ENCODE measurements at places on chromosomes 2 and 18.

- no peak for DNase-seq
Measured at GRCh38 chr2:190202604-190203003, 117.0 kb downstream of the HIBCH start.

- no peak for DNase-seq
Measured at GRCh38 chr2:9883897-9884296, 40.6 kb downstream of the TAF1B start.

DNA sequence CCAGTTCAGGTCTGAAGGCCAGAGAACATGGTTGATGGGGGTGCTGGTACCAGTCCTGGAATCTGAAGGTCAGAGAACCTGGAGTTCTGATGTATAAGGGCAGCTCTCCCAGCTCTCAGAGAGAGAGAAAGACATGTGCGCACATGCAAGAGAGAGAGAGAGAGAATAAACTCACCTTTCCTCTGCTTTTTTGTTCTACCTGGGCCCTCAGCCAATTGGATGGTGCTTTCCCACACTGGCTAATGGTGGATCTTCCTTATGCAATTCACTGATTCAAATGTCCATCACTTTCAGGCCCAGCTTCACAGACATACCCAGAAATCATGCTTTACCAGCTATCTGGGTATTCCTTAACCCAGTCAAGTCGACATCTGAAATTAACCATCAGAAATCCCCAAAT lies 377.7 kb upstream of the MEX3C start:
- no peak for DNase-seq

- peak; percentile 14 for DNase-seq
Measured at GRCh38 chr2:182866461-182867406, at the start of gene FRZB. Gene FRZB (minus strand): TSS chr2:182866637. CDS start chr2:182866552, 85 bp downstream.

DNA sequence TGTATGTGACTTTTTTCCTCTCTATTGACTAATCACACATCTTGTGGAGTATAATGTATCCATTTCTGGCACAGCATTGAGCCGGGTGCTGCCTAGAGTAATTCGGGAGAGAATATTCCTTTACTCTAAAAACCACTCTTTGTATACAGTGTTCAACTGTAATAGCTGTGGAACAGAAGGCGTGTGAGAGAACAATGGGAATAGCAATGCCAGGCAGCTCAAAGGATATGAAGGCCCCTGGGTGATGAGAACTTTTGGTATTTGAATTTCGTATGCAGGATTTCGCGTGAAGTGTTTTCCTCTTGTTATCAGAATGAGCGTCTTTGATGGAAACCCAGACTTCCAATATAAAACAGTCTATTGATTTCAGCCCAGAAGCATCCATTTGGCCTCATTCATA lies 84.6 kb upstream of the MAP3K20 start:
- DNase-seq: no peak

DNA sequence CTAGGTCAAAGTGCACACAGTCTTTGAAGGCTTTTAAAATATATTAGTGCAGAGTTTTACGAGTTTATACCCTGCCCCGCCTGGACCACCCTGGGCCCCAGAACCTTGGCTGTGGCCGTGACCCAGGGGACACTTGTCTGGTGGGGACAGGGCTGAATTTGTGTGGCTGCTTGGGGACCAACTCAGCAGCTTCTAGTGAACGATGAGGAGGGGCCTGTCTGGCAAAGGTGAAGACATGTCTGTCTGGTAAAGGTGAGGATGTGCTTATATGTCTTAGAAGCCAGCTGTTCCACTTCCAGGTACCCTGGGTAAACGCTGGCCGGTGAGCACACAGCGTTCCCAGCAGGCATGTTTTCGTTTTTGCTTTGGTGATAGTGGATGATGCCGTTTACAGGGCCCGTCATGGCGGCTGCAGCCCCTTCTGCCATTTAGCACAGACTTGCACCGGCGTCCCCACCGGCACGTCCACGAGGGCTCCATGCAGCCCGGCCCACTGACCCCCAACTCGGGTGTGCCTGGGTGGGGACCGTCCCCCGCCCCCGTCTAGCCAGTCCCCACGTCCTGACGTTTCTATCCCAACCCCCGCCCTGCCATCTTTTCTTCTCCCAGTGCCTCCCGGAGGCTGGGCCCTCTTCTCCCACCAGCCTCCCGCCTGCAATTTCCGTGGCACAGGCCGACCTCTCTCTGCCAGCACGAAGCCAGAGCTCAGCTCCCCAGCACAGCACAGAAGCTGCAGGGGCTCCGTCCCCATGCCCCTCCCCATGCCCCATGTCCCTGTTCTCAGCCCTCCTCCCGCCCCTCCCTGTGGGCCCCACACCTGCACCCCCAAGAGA lies 67.8 kb downstream of the SLC66A2 start:
- no peak for DNase-seq

DNA sequence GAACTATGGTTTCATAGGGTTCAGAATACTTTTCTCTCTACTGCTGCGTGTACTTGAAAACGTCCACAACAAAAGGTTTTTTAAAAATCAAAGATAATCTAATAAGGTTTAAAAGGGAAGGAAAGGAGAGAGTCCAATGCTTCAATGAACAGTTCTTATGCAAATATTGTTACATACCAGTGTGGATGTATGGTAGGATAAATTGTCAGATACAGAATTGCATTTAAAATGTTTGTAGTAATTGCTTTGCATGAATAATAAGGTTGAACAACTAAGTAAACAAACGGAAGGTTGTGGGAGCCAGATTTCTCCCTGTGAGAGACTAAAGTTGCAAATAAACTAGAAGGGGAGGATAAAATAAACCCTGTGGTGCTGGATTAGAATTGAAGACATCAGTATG lies 53.8 kb upstream of the RBBP8 start:
- no peak for DNase-seq

- no peak for DNase-seq
Measured at GRCh38 chr18:22564036-22564435, 146.3 kb upstream of the CTAGE1 start.

- no peak for DNase-seq
Measured at GRCh38 chr2:47226132-47226922, 71.2 kb upstream of the STPG4 start.

GRCh38 chr2:63698786-63699548 lies 110.2 kb downstream of the MDH1 start:
- DNase-seq: peak; percentile 30

DNA sequence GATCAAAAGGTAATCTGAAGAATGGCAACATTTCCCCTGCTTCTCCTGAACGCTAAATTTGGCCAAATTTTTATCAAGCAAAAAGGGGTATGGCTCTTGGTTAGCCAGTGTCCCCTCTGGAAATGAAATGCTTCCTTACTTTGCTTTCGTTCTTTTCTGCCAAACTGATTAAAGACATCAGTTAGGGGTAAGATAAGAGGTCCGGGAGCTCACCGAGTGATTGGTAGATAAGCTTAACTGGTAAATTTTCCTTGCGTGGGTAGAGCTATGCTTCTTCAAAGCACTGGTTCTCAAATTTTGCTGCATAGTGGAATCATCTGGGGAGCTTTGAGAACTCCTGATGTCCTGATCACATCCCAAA lies 62.7 kb upstream of the MAPRE2 start:
- DNase-seq: peak; percentile 8

DNA sequence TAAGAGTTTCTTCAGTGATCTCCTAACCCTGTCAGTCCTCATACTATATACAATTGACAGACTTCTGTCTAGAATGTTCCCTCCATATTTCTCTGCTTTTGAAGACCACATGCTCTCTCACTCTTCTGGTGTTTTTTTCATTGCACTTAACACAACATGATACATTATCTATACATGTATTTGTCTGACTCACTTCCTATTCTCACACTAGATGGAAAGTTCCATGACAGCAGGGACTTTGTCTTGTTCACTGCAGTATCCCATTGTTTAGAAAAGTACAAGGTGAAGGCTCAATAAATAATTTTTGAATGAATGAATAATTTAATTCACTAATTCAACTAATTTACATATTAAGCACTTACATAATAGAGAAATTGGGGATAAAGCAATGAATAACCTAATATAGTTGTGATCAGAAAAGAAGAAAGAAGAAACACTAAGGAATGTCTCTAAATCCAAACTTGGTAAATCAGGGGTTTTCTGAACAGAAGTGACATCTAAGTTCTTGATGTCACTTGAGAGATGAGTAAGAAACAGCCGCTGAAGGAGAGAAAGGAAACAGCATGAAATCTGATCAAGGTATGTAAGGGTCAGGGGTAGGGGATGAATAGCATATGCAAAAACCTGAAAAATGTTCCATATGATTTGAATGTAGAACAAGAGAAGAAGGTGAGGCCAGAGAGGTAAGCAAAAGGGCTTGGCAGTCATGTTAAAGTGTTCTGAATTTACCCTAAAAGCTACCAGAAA lies 42.4 kb downstream of the MBD2 start:
- DNase-seq: no peak

DNA sequence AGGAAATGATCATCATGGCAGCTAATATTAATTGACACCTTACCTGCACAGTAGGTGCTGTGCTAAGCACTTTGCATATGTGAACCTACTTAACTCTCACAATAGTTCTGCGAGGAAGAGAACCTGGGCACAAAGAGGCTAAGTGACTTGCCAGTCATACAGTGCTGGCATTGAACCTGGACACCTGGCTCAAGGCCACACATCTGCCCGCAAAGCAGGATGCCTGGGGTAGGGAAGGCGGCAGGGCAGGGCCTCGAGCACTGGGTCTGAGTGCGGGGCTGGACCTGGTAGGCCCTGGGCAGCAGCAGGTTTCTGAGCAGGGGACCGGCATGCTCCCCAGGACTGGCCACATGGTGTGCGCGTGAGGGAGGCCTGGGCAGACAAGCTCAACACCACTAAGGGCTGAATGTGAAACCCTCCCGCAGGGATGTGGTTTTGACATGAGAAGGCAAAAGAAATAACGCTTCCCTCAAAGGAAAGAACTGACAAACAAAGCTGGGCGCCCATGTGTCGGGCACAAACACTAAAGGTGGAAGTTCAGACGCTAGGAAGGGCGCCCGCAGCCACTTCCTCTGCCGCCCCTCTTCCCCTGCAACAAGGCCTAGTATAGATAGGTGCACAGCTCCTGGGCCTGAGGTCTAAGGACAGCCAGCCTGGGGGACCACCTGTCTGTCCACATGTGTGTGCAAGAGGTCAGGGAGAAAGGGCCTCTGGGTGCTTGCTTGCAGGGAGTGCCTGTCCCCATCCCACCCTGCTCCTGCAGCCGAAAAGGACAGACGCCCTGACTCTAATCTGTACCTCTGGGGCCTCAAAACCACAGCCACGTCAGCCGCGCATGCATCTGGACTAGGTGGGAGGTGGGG lies 92.5 kb downstream of the ZFP36L2 start:
- no peak for DNase-seq

GRCh38 chr2:74585406-74586185 lies 31.1 kb downstream of the DOK1 start:
- no peak for DNase-seq

- no peak for DNase-seq
Measured at GRCh38 chr2:27591745-27592144, 8.9 kb downstream of the ZNF512 start.

DNA sequence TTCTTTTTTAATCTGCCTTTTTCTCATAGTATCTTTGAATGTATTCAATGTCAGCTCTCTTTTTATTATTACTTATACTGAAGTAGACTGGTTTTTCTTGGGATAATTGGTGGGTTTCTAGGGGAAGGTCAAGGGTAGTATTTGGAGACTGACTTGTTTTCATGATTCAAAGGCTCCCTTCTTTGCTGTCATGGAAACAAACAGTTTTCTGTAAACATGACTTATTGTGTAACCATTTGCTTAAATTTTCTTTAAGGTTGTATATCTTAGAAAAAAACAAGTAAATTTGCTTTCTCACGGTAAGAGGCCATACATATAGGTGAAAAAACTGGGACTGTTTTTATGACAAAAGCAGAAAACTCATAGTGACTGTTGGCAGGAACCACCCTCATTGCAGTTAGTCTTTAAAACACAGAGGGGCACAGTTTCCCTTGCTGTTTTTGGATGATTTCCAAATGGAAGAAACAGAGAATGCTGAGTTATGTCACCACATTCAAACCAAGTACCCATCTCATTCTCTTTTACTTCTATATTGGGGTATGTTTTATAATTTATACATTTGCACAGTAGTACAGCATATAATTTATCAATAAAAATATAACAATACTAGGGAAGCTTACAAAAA lies 5.8 kb upstream of the RDH14 start:
- DNase-seq: no peak

DNA sequence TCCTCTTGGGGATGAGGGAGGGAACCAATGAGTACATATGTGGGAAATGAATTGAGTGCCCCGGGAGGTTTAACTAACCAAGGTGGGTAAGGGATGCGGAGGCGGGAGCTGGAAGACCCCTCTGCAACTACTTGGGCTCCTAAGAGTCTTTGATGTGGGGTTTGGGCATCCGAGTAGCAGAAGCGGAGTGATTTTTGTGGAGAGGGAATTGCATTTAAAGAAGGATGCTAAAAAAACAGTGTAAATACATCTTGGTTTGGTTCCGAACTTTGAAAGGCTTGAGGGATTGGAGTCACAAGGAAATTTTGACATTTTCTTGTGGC lies 215.7 kb downstream of the MCFD2 start:
- peak; percentile 29 for DNase-seq

DNA sequence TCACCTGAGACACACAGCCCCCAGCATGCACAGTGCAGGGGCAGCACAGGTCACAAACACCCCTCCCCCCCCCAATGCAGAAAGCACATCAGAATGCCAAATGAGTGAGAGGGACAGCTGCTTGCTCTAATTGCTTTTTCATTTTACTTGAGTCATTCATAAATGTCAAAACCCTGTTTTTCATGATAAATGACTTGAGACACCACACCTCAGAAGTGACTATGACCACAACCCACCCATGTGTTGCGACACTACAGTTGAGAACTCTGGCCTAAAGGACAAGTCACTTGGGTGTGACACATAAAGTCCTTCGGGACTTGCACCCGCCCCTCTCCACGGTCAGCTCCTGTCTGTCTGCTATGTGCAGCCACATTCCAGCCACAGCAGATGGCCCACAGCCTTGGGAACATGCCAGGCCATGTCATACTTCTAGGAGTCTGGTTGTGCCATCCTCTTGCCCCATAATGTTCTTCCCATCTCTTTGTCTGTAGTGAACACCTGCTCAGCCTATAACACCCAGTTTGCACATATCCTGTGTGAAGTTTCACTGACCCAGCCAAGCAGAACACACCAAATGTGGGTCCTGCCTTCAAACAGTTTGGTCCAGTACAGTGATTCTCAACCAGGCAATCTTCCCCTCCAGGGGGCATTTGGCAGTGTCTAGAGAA lies 30.2 kb upstream of the RIOK3 start:
- peak; percentile 91 for DNase-seq

GRCh38 chr2:73301636-73302035 lies 8.3 kb upstream of the EGR4 start:
- DNase-seq: no peak

DNA sequence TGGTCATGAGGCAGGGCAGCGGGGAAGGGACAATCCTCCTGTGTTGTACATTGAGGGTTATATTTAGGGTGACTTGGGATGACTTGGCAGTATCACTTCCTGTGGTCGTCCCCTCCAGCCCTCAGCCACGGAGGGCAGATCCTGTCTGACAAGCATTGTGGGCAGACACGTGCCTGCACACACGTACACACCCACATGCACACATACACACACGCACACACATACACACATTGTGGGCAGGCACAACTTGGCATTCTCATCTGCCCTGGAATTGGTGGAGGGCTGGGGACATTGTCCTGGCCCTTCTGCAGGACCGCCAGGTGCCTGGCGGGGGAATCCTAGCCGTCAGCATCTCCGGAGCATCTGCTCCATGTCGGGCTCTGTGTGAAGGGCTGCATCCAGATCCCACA lies 47.6 kb downstream of the ODC1 start:
- DNase-seq: no peak

GRCh38 chr2:191601060-191601459 lies 76.9 kb upstream of the NABP1 start:
- DNase-seq: no peak

Measured in K562 (cell line).